MG63 (cell line): ENCODE measurements at places on chromosomes 13 and 19.

GRCh38 chr19:17254636-17255035, 8.9 kb upstream of the NR2F6 start:
- DNase-seq: no peak

- DNase-seq: no peak
Observed at GRCh38 chr13:42883142-42883541, 101.8 kb downstream of the FAM216B start.

GRCh38 chr13:30978981-30979956, 46.8 kb downstream of the TEX26 start:
- no peak for DNase-seq

GRCh38 chr19:51294211-51294976, 17.1 kb upstream of the IGLON5 start:
- DNase-seq: no peak

- no peak for DNase-seq
Observed at GRCh38 chr13:39862900-39863299, 207.4 kb downstream of the COG6 start.

- peak; percentile 10 for DNase-seq
Observed at GRCh38 chr13:76991432-76991795, 467 bp upstream of the CLN5 start.

DNA sequence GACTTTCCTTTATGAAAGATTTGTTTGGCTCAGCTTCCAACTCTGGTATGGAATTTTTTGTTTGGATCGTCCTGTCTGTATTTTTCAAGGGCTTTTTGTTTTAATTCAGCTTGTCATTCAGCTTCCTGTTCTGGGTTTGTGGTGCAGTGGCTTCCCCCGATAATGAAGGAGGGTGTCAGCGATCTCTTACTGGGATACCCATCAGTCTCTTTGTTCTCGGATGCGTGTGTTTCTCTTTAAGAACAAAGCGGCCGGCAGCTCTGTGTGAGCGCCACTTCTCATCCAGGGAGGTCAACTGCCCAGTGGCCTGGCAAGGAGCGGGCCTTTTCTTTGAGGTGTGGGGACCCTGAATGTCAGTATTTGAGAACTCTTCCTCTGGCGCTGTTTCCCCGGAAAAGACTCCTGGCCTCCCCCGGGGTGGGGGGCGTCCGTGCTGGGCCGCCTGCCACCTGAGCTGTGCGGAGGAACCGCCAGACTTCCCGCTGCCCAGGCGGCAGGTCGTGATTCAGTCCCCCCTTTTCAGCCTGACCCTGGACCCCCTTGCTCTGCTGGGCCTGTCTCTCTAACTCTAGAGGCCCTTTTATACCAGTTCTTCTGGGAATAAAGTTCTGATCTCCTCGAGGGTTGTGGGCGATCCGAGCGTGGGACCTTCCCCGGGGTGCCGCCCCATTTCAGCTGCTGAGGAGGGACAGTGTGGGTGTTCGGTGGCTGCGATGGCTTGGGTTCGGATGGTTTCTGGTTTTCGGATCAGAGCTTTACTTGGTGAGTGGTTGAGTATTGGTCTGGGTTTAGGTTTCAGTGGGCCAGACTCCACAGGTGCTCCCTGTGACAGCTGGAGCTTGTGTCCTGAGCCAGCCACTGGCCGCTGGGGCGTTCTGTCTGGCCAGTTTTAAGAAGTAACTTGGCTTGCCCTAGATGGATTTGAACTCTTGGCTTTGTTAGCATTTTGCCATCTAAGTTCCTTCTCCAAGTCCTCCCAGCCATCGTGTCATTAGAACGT, 3.4 kb downstream of the SF3A2 start:
- no peak for DNase-seq

DNA sequence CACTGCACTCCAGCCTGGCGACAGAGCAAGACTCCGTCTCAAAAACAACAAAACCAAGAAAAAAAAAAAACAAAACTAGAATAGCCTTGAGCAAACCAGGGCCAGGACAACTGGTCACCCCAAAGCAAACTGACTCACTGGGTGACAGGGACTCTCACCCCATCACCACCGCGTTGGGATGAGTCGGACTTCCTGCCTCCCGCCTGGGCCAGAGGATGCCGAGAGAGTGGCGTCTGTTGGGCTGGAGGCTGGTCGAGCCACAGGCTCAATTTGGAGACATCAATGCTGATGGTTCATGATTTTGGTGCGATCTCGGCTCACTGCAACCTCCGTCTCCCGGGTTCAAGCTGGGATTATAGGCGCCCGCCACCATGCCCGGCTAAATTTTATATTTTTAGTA, 11.6 kb downstream of the TMPRSS9 start:
- peak; percentile 39 for DNase-seq

GRCh38 chr13:44142540-44142867, 231.1 kb upstream of the SERP2 start:
- DNase-seq: no peak

DNA sequence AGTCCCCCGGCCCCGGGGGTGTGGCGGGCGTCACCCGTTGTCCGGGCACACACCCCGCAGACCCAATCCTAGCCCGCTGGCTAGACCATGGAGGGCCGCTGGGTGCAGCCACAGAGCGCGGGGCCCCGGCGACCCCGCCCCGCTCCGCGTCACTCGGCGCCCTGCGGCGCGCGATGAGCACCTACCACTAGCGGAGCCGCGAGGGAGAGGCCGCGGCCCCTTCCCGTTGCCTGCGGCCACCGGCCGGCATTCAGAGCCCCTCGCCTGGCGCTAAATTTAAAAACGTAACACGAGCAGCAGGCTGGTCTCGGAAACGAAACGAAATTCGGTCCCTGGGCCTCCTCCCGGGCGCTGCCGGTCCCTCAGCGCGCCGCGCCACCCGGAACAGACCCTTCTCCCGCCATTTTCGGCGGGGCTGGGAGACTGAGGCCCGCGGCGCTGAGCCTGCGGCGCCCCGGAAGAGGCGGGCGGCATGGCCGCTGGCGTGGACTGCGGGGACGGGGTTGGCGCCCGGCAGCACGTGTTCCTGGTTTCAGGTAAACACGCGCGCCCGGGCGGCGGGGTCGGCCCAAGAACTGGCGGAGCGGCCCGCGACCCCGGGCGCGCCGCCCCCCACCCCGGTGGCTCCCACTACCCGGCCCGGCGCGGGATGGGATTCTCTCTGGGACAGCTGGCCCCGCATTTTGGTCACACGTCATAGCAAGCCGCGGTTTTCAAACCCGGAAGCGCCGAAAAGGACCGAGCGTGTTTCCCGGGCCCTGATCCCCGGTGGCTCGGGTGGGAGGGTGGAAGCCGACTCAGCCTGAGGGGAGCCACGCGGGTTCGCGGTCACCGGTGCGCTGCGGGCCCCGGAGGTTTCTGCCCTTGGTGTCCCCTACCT, at the start of gene RNASEH2B:
Gene RNASEH2B (plus strand): TSS at position 187 of the 880 bp plus-strand sequence. CDS start 286 bp downstream, at position 473.
- DNase-seq: peak; percentile 81

DNA sequence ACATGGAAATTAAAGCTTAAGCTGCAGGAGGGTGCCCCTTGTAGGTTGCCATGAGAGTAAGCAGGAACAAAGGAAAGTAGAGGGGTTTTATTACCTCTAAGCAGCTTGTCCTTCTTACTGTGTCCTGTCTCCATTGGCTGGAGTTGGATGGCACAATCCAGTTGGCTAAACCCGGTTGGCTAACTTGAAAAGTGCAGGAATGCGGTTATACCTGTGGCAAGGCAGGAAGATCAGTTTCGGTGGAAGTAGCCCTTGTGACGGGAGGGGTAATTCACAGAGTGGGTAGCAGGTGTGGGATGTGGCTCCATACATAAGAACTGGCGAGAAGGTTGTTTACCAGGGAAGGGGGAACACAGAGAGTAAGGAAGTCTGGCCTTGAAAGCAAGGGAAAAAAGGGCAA, 3.2 kb downstream of the ZNF726 start:
- DNase-seq: no peak

DNA sequence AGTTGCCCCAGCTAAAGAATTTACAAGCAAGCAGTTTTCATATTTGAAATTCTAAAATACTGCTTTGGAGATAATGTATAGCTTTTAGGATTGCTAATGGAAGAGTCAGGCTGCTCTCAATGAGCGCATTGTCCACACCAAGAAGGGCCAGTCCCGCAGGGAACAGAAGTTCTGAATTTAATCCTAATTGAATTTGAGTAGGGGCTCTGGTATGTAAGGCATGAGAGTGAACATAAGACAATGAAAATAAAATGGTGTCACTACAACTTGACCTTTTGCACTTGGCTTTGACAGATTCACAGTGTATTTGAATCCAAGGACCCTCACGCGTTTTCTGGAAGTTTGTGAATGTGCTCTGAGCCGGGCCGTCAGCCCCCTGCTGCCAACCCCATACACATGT, 32.6 kb downstream of the RAB20 start:
- no peak for DNase-seq

DNA sequence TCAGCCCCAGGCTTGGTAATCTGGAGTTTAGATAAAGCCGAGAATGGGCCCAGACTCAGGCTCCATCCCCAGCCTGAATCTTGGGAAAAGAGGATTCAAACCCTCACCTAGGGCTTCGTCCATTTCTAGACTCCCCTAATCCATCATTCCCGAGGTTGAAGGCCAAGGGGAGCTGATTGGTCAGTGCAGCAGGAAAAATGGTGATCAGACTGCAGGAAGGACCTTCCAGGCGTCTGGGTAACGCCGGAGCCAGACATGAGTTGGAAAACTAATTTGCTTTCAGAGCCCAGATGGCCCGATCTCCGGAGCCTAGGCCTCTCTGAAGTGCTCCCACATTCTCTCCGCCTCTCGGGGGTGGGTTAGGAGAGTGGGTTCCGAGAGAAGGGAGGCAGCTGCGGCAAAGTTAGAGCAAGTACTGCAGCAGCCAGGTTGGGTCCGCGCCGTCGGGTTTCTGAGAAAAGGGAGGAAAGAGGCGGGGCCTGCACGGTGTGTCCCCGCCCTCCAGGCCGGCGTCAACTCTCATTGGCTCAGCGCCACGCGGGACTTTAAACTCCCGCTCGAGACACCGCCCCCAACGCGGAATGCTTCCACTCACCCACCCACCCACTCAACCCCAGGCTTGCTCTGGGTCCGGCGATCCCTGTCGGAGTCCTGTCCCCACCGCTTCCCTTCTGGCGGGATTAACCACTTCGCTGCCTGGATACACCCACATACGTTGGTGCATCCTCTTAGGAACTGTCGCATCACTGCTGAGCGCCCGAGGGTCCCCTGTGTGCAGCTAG, 788 bp upstream of the RTBDN start:
- no peak for DNase-seq

DNA sequence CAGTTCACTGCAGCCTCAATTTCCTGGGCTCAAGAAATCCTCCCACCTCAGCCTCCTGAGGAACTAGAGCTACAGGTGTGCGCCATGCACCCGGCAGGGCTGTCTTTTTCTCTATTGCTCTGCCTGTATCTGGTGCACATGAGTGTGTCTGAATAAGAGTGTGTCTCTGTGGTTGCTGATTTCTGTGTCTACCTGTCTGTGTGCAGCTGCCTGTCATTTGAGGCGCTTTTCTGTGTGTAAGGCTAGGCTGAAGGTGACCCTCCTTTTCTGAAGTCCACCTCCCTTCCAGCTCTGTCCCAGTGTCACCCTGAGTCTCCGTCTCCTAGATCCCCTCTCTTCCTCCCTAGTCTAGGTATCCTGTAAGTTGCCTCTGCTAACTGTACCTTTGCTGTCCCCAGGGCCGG, 1.5 kb upstream of the PRR12 start:
- no peak for DNase-seq

DNA sequence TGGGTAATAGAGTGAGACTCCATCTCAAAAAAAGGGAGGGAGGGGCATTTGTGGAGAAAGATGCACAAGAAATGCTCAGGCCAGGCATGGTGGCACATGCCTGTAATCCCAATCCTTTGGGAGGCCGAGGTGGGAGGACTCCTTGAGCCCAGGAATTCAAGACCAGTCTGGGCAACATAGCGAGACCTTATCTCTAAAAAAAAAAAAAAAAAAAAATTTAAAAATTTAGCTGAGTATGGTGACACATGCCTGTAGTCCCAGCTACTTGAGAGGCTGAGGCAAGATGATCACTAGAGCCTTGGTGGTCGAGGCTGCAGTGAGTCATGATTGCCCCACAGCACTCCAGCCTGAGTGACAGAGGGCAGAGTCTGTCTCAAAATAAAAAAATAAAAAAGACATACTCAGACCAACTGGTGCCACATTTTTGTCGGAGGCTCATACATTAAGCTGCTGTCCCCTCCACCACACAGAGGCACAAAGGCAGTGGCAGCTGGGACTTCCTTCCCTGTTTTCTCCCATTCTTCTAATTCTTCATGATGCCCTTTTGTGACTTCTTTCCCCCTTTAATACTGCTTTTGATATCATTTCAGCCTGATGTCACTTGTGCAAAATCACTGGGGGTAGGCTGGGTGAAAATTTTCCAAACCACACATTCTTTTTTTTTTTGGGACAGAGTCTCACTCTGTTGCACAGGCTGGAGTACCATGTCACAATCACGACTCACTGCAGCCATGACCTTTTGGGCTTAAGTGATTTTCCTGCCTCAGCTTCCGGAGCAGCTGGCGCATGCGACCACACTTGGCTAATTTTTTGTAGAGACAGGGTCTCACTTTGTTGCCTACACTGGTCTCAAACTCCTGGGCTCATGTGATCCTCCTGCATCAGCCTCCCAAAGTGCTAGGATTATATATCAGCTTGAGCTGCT, 26.8 kb upstream of the CXCL17 start:
- peak; percentile 34 for DNase-seq

GRCh38 chr13:20824762-20825476, 51.2 kb upstream of the EEF1AKMT1 start:
- no peak for DNase-seq

- DNase-seq: no peak
Observed at GRCh38 chr13:97456047-97456446, 22.1 kb downstream of the RAP2A start.

DNA sequence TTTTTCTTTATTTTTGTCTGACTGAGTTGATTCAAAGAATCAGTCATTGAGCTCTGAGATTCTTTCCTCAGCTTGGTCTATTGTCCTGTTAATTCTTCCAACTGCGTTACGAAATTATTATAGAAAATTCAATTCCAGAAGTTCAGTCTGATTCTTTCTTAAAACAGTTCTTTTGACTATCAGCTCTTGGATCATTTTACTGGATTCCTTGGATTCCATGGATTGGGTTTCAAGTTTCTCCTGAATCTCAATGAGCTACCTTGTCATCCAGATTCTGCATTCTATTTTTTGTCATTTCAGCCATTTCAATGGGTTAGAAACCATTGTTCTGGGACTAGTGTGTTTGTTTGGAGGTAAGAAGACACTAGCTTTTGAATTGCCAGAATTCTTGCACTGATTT, 169.3 kb downstream of the PCDH20 start:
- DNase-seq: no peak

DNA sequence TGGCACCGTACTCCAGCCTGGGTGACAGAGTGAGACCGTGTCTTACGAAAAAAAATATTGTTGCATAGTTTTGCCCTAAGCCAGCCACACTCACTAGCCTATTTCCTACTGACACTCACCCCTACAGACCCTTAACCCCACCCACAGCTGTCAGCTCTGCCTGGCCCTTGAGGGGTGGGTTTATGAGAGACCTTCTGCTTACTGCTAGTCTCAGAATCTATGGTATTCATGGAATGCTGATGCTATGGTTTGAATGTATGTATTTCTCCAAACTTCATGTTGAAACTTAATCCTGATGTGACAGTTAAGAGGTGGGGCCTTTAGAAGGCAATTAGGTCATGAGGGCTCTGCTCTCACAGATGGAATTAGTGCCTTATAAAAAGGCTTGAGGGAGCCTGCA, 79.2 kb upstream of the LRCH1 start:
- no peak for DNase-seq
